ENCODE measurements at places on chromosomes 16 and 17.

DNA sequence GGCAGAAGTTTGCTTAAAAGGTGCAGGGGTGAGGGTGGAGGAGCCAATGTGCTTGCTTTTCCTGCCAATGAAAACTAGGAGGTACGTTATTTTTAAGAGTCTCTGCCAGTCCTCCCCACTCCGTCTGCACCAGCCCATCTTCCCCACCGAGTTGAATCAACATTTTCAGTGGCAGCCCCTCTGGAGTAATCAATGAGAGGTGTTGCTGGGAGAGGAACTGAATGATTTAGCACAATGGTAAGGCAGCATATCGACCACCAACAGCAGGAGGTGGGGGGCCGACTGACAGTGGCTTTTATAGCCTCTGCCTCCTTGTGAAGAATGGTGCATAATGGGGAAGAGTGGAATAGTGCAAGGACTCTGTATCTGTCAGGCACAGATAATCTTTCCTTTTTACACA lies 1465.0 kb upstream of the GOT2 start:
- no peak for DNase-seq

- no peak for DNase-seq
These were observed 193.6 kb downstream of the CPPED1 start for GRCh38 chr16:12609937-12610699.

DNA sequence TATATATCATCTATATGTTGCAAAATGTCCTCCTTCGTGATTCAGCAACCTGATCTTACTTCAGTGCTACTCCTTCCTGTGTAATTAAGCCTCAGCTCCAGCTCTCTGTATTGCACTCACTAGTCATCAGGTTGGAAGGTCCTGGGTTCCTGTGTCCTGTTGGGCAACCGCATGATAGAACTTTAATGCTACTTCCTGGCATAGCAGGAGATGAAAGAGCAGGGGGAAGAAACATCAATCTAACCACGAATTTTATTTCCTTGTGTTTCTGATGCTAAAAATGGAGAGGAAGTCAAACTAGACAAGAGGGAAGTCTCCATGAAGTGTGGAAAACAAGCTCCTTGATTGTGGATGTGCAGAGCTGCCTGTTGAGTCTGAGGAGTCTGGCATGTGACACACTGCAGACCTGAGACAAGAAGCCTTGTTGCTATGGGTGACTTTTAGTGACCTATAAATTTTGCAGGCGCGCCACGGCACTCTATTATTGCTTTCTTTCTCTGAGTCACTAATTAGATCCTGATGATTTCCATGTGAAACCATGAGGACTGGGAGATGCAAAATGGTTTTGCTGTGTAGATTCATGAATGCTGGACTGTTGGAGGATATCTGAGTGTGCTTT lies 25.6 kb downstream of the IGSF6 start:
- DNase-seq = peak; percentile 43

- DNase-seq = no peak
These were observed 48.2 kb downstream of the RAP1GAP2 start for GRCh38 chr17:2844416-2844815.

DNA sequence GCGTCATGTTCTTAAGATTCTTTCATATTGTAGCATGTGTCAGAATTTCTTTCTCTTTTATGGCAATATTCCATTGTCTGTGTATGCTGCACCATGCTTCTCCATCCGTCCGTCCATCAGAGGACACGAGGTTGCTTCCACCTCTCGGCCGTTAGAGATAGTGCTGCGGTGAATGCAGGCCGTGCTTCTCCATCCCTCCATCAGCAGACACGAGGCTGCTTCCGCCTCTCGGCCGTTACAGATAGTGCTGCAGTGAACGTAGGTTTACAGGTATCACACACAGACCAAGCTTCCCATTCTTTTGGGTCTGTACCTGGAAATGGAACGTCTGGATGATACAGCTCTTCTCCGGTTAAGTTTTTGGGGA lies 113.5 kb downstream of the CMIP start:
- no peak for DNase-seq

GRCh38 chr16:50445621-50446555 lies 77.1 kb upstream of the BRD7 start:
- peak; percentile 48 for DNase-seq

DNA sequence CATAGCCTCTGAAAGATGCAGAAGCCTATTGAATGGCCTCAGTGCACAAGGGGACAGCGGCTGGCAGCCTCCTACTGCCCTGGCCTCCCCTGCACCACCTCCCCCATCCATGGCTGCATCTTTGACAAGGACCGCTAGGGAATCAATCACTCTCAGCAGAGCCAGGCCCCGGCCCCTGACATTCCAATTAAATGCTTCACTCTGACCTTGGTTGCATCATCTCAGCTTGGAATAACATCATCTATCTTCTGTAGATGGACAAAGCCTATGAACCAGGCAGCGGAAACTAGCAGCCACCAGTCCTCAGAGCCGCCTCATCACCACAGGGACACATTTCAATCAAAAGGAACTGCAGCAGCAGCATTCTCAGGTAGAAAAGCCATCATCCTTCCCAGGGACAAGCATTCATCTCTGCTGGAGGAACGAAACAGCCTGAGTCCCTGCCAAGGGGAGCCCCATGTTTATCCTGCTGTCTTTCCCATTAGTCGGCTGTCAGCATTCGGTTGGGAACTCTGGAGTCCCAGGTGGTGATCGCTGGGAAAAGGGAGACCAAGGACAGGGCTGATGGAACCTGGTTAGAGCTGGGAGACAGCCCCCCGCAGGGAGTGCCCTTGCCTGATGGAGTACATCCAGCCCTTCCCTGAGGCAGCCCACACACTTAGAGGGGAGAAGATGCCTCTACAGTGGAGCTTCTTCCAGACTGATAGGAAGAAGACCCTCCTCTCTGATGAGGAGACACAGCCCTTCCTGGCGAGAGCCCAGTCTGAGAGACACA lies 11.5 kb upstream of the TMEM132E start:
- DNase-seq = no peak

DNA sequence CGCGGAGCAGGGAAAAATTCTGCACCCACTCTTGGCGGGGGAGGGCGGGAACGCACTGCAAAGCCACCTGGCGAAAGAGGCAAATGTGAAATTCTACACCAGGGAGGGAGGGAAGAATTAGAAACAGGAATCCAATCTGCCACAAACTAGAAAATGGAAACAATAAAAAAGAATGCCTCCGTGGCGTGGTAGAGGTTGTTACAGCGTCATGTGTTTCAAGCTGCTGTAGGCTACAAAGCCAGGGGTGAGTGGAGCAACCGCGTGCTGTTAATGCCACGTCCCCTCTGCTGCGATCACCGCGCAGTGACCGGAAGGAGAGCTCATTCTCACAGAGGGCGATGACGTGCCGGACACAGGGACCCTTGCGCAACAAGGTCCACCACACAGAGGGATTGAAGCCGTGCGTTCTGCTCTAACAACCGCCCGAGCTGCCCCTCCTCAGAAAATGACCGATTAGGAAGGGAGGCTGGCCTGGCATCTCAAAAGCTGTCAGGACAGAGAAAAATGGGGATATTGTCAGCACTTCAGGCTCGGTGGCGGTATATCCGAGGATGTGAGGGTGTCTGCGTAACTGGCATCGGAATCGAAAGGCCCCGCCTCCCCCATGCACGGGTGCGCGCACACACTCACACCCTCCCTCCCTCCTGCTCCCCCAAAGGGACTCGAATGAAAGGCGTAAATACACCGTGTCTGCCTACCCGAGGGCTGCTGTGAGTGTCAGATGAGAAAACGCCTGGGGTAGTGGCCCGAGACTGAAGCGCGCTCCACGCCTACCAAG lies 70.8 kb upstream of the TNRC6C start:
- peak; percentile 81 for DNase-seq

GRCh38 chr17:56636265-56636664 lies 42.8 kb downstream of the NOG start:
- no peak for DNase-seq

Measured in left hindlimb (tissue), 1 donor.